ENCODE measurements at places on chromosomes 5 and 9. TPM values are rescaled to one million over a fixed set of nuclear protein-coding genes. Genes with fewer than 3 reads are reported as not detected.
A peak's percentile ranks its signal among the peaks of the same experiment; 100 is the strongest.

The PCDHB16 gene
- not detected for total RNA-seq

The PDCD1LG2 gene
- total RNA-seq: 0.73 TPM

DNA sequence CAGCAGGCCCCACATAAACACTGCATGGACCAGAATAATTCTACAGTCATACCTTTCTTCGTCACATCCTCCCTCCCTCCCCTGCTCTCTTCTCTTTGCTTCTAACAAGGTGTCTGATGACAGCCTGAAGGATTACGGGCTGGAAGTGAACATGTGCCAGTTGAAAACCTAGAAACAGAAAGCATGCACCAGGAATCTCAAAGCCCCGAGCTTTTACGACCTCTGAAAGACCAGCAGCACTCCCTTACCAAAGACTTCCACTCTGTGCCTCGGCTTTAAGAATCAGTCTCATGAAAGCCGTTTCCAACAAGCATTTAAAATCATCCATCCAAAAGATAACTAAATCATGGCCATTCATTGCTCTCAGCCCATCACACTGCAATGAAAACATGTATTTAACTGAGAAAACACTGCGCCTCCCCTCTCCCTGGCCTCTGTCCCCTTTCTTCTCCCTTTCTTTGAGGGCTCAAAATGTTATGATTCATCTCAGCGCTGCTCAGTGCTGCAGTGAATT, 21.3 kb downstream of the MSX2 start:
- DNase-seq: no peak
- no peaks in the 10 kb centered on the region for H3K36me3 ChIP-seq

- no peaks in the 10 kb centered on the region for H3K27me3 ChIP-seq
- no peak overlapping the region for H3K4me3 ChIP-seq
- peaks cover 10% of the 10 kb centered on the region for H3K4me1 ChIP-seq
- H3K27ac ChIP-seq: no peak overlapping the region
- no peak for DNase-seq
These were observed 133.8 kb downstream of the DENND1A start for GRCh38 chr9:123796094-123796493.

- DNase-seq: no peak
- no peak overlapping the region for H3K27ac ChIP-seq
- H3K4me3 ChIP-seq: no peak overlapping the region
- no peaks in the 10 kb centered on the region for H3K4me1 ChIP-seq
- H3K27me3 ChIP-seq: no peaks in the 10 kb centered on the region
These were observed 78.4 kb upstream of the PAPPA start for GRCh38 chr9:116075191-116075590.

DNA sequence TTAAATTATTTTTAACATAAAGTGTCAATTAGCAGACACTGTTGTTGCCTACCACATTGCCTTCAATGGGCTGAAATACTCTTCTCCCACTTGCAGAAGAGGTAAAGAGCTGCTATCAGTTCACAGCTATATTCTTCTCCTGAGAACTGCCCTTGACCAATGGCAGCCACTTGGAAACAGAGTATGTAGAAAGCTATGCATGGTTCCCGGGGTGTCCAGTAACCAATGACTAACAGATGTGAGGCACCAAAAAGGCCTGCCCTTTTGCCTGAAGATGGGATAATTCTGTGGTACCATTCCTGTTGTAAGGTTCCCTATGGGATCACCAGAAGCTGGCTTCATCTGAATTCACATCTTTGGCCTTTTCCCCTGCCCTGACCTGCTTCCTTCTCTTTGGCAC, 181.4 kb upstream of the MAP3K1 start:
- peaks cover 4% of the 10 kb centered on the region for H3K36me3 ChIP-seq
- H3K4me1 ChIP-seq: peaks cover 6% of the 10 kb centered on the region
- no peak overlapping the region for H3K27ac ChIP-seq
- H3K27me3 ChIP-seq: no peaks in the 10 kb centered on the region
- DNase-seq: no peak

DNA sequence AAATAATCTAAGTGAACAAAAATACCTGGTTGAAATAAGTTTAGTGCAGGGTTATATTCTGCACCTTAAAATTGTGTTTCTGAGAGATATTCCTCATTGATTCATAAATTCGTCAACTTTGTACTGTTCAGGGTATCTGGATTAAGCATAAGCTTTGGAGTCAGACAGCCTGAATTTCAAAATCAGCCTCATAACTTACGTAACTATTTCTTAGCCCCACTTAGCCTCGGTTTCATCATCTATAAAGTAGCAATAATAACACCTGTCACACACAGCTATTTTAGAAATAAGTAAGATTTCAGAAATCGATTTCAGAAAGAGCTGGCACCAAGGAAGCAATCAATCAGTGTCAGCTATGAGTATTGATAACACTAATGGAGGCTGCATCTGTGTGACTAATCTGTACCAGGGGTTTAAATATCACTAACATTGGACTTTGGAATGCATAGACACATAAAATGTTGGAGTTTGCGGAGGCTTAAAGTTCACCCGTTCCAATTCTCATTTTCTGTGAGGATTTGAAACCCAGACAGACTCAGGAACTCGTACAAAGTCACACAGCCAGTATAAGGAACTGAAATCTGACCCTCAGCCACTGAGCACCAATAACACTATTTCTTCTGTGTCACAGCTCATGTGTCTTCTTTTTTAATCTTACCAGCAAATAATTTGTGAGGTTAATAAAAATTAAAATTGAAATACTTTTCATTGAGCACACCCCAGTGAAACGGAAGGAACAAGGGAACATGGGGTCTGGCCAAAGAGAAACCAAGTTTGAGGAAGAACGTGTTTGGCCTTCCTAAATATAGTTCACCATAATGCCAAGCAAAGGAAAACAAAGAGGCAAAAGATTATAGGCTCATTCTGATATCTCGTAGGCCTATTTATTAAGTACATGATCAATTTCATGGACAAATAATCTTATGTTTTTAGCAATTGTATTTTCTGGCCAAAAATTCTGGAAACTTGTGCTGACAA, 194.4 kb upstream of the PTGER4 start:
- DNase-seq: no peak
- H3K27me3 ChIP-seq: no peaks in the 10 kb centered on the region
- no peaks in the 10 kb centered on the region for H3K36me3 ChIP-seq

GRCh38 chr5:175483337-175483736, 5.0 kb downstream of the SFXN1 start:
- H3K36me3 ChIP-seq: peaks cover 73% of the 10 kb centered on the region
- no peak for DNase-seq
- H3K4me1 ChIP-seq: peaks cover 73% of the 10 kb centered on the region
- peak overlapping the region; percentile 16 for H3K4me3 ChIP-seq

GRCh38 chr5:34639852-34640626, 16.1 kb upstream of the RAI14 start:
- no peak overlapping the region for H3K4me3 ChIP-seq
- no peak for DNase-seq
- H3K27ac ChIP-seq: no peak overlapping the region
- H3K27me3 ChIP-seq: peaks cover 9% of the 10 kb centered on the region

DNA sequence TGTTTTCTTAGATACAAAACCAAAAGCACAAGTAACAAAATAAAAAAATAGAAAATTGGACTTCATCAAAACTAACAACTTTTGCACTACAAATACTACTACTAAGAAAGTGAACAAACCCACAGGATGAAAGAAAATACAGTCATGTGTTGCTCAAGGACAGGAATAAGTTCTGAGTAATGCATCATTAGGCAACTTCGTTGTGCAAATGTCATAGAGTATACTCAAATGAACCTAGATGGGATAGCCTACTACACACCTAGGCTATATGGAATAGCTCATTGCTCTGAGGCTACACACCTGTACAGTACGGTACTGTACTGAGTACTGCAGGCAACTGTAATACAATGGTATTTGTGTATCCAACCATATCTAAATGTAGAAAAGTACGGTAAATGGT, 88.3 kb downstream of the RAPGEF1 start:
- peaks cover 64% of the 10 kb centered on the region for H3K4me1 ChIP-seq
- H3K27ac ChIP-seq: peak overlapping the region; percentile 95
- no peaks in the 10 kb centered on the region for H3K27me3 ChIP-seq
- peak overlapping the region; percentile 35 for H3K4me3 ChIP-seq
- DNase-seq: no peak

- no peaks in the 10 kb centered on the region for H3K27me3 ChIP-seq
- no peaks in the 10 kb centered on the region for H3K36me3 ChIP-seq
- no peak overlapping the region for H3K27ac ChIP-seq
- peaks cover 18% of the 10 kb centered on the region for H3K4me1 ChIP-seq
- no peak overlapping the region for H3K4me3 ChIP-seq
These were observed 43.7 kb downstream of the PHF2 start for GRCh38 chr9:93620041-93620506.

All from activated CD4-positive, alpha-beta memory T cell treated with anti-CD3 and anti-CD28 coated beads for 36 hours (primary cell).